Cortex of kidney (tissue), 1 donor: ENCODE measurements at places on chromosomes 4 and X.

- no peak for DNase-seq
Observed at GRCh38 chrX:132677233-132677716, 188.4 kb upstream of the MBNL3 start.

- no peak for DNase-seq
Observed at GRCh38 chr4:177444911-177445736, 2.9 kb upstream of the AGA start.

DNA sequence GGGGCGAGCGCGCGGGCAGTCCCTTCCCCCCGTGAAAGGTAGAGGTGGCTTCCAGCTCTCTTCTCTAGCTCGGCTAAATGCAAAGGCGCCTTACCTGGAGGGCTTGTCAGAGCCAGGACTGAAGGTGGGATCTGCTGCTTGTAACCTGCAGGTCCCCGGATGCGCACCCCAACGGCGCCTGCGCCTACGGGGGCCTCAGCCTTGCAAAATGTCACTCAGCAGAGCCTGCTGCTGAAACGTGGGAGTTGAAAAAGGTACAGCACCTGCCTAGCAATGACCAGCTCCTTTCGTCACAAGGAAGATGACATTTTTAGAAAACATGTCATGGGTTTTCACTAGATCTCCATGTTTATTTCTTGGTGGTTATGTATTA, 583 bp downstream of the ABHD18 start:
- DNase-seq, result no peak

- no peak for DNase-seq
Observed at GRCh38 chr4:89277412-89277811, 30.2 kb downstream of the GPRIN3 start.

DNA sequence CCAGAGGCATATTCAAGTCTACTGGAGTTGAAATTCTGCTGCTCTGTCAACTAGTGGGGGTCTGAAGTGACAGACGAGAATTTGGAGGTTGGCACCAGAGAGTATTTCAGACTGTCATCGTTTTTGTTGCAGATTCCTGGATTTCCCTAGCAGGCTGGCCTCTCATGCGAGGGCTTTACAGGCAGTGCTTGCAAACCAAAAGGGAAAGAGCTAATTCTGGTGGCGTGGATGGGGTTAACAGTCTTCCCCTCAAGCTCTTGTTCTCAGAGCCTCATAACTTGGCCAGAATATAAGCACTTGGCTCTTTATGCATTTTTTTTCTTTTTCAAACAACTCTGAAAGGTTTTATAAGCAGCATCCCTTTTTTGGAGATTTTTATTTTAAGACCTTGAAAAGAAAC, at the start of gene SPARCL1:
Gene SPARCL1, minus strand, starts transcription at position 190 of the 400 bp plus-strand sequence. CDS start 29,802 bp downstream, outside the sequence.
- no peak for DNase-seq

DNA sequence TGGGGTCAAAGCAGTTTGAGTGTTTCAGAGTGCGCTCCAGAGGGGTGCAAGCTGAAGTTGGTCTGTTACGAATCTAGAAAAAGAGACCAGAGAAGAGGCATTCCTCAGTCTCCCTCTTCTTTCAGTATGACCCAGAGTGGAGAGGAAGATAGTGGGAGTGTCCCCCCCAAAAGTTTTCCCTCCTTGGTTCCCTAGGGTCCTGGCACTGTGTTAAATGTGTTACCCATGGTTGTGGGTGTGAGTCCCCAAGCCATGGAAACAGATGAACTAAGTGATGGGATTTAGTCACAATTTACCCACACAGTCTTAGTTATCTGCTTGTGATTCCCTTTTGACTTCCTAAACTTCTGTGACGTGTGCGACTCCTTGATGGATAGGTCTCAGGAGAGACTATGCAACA, 27.0 kb upstream of the NAF1 start:
- DNase-seq, result no peak

- no peak for DNase-seq
Observed at GRCh38 chrX:37509349-37509748, 62.1 kb upstream of the LANCL3 start.

DNA sequence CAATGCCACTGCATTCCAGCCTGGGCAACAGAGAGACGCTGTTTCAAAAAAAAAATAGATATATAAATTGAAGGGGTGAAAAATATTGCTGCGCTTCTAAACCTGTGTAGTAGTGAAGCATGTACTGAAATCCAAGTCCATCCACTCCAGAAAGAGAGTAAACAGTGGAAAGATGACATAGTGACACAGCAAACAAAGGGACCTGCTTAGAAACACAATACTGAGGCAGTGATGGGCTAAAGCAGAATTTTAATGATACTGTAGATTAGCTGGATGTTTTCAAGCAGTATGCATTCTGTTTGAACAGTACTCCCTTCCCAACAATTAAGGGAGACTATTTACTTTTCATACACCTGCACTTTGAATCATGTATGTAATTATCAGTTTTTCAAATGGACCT, 42.5 kb downstream of the TFDP3 start:
- DNase-seq, result no peak

GRCh38 chr4:85818700-85819099, 343.8 kb downstream of the ARHGAP24 start:
- no peak for DNase-seq

DNA sequence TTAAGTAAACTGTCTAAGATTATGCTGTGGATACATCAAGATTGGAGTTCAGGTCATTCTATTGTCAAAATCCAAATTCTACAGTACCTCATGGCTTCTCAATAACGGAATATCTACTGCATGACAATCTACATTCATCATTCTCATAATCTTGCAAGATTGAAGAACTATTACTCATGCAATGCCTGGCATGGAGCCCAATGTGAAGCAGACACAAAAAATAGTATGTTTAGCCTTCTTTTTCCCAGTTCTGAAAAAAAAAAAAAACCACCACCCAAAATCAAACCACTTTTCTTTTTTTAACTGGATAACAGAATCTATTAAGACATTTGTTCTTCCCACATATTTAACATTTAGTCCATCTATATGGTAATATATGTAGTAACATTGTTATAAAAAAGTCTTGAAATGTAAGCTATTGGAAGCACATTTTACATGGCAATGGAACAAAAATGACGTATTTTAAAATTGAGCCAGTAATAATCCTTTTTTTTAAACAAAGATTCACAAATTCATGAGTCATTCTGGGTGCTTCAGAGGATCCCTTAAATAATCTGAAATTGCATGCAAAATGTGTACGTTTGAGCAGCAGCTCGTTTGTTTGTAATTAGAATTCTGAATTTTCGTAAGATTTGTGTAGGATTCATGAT, 232.2 kb upstream of the FMR1 start:
- DNase-seq, result no peak

- no peak for DNase-seq
Observed at GRCh38 chrX:66638591-66639500, at the start of gene EDA2R. Gene EDA2R, minus strand, starts transcription at chrX:66639078. Its CDS starts 23,058 bp downstream, at chrX:66616020.

DNA sequence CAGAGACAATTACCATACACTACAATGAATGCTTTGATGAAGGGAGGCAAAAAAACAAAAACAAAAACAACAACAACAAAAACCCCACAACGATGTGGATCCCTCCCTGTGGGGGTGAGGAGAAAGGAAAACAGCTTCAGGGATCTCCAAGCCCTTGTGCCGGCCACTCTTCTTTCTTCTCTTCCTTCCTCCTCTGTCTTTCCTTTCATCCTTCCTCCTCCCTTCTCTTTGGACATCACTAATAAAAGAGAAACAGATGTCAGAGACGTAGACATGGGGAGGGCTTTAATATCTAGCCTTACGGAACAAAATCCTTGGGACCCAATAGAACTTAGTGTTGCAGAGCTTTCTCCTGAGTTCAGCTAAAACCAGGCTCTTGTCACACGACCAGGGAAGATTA, 18.8 kb upstream of the STX18 start:
- DNase-seq, result no peak

DNA sequence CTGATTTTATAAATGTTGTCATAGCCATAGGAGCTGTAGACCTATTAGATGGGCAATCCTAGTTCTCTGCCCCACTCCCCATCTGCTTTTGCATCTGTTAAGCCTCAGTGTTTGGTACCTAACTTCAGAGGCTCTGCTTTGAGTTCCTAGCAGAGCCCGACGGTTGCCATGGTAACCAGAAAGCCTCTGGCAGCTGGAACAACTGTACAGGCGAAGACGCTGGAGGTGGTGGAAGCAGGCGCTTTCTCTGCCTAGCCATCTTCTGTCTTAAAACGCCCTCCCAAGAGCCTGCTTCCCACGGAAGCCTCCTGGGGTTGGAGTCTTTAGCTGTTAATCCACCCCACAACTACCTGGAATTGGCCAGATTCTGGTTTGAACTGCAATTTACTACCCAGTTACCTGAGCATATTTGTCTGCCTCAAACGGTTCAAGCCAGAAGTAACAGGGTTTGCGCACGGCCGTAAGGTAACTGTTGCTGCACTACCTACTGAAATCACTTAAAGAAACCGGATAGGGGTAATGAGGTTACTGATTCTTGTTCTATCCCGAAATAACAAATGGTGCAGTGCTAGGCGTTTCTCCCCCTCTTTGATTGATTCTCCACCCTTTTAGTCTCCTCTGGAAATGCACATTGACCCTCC, 1.0 kb upstream of the GABRG1 start:
- no peak for DNase-seq

- no peak for DNase-seq
Observed at GRCh38 chrX:24235084-24235710, 78.7 kb downstream of the SUPT20HL2 start.

DNA sequence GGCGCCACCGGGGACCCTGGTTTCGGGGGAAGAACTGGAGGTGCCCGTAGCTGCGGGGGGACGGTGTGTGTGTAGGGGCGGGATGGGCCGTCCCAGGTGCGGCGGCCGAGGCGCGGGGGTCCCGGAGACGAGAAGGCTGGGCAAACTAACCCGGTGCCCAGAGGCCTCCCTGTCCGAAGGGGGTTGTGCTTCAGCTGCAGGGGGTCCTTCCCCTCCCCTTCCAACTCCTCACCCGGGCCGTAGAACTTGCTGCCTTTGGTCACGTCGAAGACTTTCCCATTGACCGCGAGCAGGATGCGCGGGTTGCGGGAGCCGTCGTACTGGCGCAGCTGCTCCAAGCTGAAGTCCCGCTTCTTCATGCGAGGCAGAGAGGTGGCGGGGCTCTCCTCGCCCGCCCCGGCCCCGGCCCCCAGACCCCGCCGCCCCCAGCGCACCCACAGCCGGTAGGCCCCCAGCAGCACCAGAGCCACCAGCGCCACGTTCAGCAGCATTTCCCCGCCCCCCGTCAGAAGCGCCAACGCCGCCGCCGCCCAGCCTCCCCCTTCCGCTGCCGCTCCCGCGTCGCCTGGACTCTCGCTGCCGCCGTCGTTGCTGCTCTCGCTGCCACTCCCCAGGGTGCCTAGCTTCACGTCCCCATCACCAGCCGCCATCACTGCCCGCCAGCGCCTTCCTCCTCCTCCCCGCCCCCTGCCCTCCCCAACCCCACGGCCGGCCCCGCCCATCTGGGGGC, at the start of gene PGRMC2:
Gene PGRMC2, minus strand, starts transcription at position 673 of the 730 bp plus-strand sequence. Its CDS starts 23 bp downstream, at position 650.
- DNase-seq, result no peak

GRCh38 chrX:97374266-97374665, 490.6 kb downstream of the RPA4 start:
- no peak for DNase-seq

- no peak for DNase-seq
Observed at GRCh38 chr4:94577136-94577535, 125.4 kb downstream of the PDLIM5 start.

GRCh38 chr4:119284876-119285780, 36.8 kb downstream of the FABP2 start:
- no peak for DNase-seq

DNA sequence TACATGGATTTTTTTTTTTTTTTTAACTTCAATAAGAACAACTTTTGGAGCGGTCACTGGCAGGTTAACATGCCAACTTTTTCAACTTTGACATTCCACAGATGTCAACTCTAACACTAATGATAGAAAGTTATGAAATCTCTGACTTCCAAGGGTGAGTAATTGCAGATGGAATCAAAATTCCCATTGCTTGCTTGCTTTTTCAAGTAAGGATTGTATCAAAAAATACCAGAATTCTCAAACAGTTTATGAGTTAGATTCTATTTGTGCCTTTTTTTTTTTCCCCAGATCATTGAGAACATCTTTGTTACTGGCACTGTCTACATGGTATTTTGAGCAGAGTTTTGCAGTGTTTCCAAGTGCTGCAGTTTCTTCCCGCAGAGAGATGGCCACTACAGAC, 50.3 kb upstream of the OTUD4 start:
- no peak for DNase-seq

- DNase-seq, result no peak
Observed at GRCh38 chrX:40172401-40173142, 74.8 kb upstream of the BCOR start.

DNA sequence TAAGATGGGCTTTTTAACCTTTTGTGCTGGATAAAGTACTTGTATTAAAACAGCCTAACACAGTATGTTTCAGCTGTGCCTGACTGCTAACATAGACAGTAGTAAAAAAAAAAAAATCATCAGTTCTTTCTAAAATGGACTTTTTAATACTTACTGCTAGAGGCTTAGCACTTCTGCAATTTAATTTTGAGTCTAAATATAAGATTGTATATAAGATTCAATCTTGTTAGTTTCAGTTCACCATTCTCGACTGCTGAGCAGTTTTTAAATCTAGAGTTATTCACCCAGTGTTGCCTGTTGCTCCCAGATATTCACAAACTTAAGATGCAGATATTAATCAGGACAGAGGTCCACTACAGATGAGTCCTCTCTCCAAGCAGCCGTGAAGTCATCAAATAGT, 6.8 kb downstream of the PLA2G12A start:
- DNase-seq, result no peak

DNA sequence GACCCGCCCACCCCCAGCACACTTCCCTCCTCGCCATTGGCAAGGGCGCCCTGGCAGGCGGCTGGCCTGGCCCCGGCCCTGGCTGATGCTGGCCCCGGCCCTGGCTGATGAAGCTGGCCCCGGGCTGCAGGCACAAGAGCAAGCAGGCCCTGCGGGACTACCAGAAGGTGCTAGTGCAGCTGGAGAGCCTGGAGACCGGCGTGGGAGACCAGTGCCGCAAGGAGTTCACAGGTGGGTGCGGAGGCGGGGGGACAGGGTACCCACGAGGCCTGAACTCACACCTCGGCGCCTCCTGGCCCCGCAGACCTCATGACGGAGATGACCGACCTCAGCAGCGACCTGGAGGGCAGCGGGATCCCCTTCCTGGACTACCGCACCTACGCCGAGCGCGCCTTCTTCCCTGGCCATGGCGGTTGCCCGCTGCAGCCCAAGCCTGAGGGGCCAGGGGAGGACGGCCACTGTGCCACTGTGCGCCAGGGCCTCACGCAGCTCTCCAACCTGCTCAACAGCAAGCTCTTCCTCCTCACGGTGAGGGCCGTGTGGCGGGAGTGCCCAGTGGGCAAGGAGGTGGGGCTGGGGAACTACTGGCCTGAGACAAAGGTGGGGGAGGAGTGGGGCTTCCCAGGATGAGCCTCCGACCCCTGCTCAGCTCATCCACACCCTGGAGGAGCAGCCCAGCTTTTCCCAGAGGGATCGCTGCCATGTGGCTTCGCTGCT, 6.1 kb upstream of the SRPK3 start:
- DNase-seq, result no peak

DNA sequence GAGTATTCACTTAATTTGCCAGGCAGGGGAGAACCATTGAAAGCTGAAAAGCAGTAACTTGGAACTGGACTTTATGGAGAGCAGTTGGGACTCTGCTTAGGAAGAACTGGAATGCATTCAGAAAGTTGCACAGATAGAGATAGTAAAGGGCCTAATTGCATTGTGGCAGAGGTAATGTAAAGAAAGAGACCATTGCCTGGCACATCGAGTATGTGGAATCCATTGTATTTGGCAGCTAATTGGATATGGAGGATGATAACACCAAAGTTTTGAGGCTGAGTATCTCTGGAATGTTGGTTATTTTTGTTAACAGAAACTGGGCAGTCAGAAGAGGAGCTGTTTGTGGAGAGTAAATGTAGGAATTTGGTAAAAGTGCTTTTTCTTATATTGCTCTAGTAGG, 169.9 kb downstream of the BMPR1B start:
- no peak for DNase-seq
